ENCODE measurements at places on chromosomes 2 and 18.

- DNase-seq, result no peak
Measured at GRCh38 chr2:73827018-73827417, 1.7 kb upstream of the STAMBP start.

GRCh38 chr2:146213674-146214073 lies 1631.2 kb upstream of the ACVR2A start:
- no peak for DNase-seq

- no peak for DNase-seq
Measured at GRCh38 chr2:58502931-58503330, 261.8 kb upstream of the FANCL start.

- DNase-seq, result no peak
Measured at GRCh38 chr18:77765468-77765867, 515.8 kb downstream of the GALR1 start.

- no peak for DNase-seq
Measured at GRCh38 chr2:127707890-127708648, 6.8 kb downstream of the SFT2D3 start.
